ENCODE measurements at places on chromosomes 7 and 10.

GRCh38 chr7:2613931-2614600, 17.7 kb upstream of the TTYH3 start:
- DNase-seq: no peak

DNA sequence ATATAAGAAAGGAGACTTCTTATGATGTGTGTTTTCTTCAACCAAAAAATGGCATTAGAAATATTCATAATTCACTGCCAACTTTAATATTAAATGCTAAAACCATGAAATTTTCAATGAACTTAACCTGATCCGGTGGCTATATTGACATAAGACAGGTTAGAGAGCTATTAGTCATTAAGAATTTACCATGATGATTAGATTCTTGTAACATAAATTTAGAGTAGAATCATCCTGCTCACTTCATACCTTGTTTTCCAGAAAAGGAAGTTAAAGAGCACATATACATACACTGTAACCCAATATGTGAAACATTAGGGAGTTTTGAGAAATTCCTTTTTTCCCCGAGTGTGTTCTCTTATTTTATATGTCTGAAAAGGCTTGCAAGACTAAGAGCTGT, 430.3 kb upstream of the SEMA3A start:
- no peak for DNase-seq

- no peak for DNase-seq
These were observed 16.0 kb upstream of the TMEM168 start for GRCh38 chr7:112806156-112806555.

DNA sequence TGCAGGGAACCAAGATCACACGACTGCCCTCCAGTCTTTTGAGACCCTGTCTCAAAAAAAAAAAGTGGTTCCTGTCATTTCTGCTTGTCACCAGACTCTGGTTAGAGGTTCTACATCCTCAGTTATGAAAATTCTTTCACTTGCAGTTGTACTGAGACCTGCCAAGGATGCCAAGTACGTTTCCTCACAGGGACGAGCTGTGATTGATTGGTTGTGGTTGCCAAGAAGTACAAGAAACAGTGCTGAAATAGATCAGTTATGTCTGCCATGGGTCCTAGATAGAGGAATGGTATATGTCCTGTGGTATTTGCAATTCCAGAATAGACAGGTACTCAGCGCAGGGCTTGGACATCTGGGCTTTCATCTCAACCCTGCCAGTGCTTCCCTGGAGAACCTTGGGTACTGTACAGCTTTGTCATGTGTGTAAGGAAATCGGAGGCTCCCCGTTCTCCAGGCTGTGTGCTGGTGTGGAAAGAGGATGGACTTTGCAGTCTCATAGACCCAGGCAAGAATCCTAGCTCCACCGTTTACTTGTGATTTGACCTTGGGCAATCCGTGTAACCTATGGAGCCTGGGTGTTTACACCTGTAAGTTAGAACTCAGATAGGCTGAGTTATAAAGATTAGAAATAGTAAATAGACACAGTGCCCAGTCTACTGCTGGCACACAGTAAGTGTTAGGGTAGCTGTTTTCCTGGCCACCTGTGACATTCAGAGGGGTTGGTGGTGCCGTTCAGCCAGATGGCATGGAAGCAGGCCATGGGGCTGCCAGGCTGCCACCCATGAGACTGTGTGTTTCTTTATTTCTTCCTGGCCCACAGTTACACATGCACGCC, 53.0 kb downstream of the COL13A1 start:
- no peak for DNase-seq

DNA sequence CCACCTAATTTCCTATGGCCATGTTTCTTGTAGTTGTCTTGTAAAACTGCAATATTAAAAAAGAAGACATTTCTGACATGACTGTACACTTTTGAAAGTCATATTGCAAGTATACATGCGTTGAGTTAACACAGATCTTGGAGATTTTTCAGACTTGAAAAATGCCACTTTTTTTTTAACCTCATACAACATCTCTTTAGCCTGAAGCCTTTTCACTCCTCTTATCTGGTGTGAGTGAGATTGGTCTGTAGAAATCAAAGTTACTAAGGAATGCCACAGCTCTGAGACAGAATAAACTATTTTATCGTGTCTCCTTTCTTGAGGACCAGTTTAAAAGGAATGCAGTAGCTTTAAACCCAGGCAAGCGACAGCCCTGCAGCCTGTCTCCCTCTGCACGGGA, 43.9 kb upstream of the NEUROD6 start:
- no peak for DNase-seq

DNA sequence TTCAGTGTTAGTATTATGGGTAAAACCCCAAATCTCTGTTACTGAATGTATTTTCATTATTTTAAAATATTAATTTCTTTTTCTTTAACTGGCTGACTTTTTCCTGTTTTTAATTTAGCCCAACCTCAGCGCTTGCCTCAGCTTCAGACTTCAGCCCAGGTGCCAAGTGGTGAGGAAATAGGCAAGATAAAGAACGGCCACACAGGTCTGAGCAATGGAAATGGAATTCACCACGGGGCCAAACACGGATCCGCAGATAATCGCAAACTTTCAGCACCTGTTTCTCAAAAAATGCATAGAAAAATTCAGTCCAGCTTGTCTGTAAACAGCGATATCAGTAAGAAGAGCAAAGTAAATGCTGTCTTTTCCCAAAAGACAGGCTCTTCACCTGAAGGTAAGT, 57.5 kb downstream of the MDFIC start:
- no peak for DNase-seq

DNA sequence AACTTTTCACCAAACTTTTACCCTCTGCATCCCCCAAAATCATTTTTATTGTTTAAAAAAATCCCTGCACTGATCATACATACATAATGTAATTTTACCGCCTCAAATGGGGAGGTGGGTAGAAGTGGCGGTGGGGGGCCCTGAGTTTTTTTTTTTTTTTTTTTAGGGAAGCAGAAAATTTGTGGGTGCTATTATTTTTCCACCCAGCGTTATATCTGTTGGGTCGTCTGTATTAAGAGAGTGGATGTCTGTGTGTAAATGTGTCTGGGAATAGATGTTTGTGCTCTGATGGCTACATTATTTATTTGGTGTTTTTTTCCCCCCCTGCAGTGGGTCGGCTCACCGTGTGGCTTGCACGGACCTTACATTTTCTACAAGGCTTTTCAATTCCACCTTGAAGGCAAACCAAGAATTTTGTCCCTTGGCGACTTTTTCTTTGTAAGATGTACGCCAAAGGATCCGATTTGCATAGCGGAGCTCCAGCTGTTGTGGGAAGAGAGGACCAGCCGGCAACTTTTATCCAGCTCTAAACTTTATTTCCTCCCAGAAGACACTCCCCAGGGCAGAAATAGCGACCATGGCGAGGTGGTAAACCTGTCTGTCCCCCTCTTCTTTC, 438 bp downstream of the ARID5B start:
- DNase-seq: no peak

GRCh38 chr10:1175956-1176565, 119.9 kb downstream of the WDR37 start:
- no peak for DNase-seq

DNA sequence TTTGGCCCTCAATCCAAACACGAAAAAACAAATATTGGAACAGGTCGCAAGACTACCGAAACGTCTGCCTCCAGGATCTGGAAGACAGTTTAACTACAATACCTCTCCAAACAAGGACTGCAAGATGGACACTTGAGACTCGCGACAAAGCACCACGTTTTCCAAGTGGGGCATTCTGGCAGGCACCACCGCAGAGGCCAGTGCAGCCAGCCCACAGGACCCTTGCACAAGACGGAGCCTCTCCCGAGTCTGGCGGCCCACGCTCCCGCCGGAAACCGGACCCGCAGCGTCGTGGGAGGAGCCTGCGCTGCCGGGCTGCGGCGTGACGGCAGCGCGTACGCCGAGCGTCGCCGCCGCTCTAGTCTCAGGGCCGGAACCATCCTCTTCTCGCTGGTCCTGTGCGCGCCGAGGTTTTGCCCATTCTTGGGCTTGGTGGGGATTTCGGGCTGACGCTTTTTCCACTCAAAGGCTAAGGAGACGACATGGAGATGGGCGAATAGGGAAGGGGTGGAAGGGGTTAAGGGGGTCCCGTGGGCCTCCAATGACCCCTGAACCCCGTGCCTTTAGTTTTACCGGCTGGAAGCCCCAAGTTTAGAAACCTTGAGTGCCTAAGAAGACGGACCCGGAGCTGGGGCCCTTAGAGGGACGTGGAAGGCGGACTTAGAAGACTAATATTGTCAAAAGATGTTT, at the start of gene ORC5:
Gene ORC5 (minus strand): TSS at position 283 of the 690 bp plus-strand sequence. CDS start 109 bp downstream, at position 174.
- peak; percentile 46 for DNase-seq

DNA sequence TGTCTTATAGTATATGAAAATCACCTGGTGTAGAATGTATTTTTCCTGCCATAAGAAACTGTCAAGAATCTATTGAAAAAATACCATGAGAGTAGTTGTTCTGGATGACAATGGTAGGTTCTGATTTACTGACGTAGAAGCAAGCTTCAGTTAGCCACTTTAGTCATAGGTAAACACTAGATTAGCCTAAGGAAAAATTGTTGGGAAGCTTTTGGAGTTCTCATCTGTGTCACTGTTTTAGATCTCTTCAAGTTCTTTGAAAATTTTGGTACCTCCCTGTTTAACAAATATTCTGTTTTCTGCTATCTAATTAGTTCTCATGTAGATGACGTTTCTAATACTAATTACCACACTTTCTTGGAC, 131.8 kb downstream of the ADK start:
- DNase-seq: no peak

- DNase-seq: no peak
These were observed 307.4 kb upstream of the ZMIZ1 start for GRCh38 chr10:78761311-78761781.

GRCh38 chr10:59877191-59877671, 29.1 kb downstream of the CCDC6 start:
- DNase-seq: no peak

DNA sequence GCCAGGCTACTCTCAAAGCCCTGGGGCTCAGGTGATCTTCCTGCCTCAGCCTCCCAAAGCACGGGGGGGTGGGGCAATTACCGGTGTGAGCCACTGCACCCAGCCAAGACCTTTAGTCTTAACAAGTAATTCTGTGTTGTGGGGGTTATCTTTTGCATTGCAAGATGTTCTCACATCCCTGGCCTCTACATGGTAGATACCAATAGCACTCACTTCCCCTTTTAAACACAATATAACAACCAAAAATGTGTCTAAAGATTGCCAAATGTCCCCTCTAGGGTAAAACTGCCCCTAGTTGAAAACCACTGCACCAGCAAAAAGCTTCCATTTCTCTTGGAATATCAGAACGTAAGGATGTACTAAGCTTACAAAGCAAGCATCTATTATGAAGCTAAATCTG, 225.0 kb downstream of the CTNNA3 start:
- DNase-seq: no peak

DNA sequence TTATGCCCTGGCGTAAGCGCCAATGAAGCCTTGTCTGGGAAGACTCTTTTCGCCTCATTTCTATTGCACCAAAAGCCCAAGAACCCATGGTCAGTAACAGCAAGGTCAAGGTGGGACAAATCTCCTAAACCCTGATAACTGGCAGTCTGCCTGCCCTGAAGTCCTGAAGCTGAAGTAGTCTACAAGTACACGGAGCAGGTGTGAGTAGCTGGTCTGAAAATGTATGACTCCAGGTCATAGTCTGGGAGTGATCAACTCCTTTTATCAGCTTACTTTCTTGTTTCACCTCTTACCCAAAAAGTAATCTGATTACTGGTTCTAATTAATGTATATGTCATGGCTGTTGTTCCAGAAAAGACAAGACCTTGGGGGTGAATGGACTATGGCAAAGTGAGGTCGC, 107.3 kb upstream of the EFCAB10 start:
- no peak for DNase-seq

DNA sequence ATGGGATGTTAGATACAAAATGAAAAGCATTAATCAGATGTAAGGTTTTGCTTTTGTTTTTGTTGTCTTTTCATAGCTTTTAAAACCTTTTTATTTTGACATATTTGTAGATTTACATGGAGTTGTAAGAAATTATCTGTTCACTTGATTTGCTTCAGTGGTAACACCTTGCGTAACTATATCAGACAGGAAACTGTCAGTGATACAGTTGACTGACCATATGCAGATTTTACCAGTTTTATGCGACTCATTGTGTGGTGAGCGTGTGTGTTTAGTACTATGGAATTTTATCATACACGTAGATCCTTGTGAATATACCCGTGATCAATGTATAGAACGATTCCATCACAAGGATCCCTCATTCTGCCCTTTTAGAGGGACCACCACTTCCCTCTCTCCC, 701.4 kb downstream of the SUGCT start:
- no peak for DNase-seq

DNA sequence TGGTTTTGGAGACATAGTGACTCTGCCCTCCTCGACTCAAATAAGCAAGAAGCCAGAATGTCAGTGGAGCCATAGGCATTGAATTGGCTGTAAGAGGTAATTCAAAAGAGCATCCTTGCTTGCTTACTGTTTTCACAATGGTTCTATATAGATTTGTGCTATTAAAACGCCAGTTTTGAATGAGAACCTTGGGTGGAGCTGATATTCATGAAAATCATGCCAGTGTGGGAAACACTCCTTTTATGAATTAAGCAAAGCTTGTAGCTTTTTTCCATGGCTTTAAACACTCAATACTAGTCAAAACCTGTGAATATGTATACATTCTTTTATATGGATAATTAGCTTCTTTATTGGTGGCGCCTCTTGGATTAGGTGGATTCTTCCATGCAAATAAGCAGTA, 252.5 kb downstream of the SLC25A13 start:
- DNase-seq: no peak

GRCh38 chr10:69726850-69727249, 74.9 kb upstream of the COL13A1 start:
- no peak for DNase-seq

DNA sequence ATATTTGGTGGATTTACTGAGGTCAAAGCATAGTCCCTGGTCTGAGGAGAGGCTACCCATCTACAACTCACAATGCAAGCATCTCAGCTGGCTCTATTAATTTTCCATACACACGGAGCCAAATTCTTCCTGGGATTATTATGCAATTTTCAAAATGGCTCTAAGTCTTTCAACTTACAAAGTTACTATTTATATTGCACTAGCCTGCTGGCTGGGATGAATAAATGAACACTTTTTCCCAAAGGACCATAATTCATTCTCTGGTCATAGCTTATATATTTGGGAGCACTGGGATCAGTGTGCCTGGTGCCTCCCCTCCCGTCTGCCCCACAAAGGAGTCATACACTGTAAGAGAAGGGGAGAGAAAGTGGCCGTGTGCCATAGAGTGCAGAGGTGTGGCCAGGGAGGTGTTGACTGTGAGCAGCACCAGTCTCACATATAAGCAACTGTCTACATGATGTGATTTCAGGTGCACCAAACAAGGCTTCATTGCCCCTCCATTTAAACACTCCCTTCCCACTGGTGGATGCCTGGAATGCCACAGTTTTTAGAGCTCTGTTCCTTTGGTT, 88.6 kb downstream of the ZNF92 start:
- no peak for DNase-seq

DNA sequence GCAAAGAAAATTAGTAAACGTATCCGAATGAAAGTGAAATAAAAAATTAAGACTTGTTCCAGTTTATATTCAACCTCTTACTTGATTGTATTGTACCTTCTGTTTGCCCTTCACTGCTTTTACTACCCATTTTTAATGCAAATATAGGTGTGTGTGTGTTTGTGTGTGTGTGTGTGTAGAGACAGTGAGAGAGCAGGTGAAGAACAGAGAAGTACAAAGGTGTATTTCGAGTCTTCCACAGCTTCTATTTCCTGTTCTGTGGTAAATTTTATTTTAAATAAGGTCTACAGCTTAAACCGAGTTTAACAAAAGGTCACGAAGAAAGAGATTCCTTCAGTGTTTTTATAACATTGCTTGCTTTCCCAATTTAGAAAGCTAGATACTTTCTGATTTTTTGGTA, 12.7 kb upstream of the SVIL start:
- no peak for DNase-seq

- no peak for DNase-seq
These were observed 265.0 kb downstream of the ADARB2 start for GRCh38 chr10:1472178-1472958.

GRCh38 chr7:34821932-34822558, 164.0 kb downstream of the NPSR1 start:
- no peak for DNase-seq
